ENCODE measurements at places on chromosomes 4 and X.

- no peak for DNase-seq
These were observed 222.3 kb upstream of the HDX start for GRCh38 chrX:84724576-84724975.

DNA sequence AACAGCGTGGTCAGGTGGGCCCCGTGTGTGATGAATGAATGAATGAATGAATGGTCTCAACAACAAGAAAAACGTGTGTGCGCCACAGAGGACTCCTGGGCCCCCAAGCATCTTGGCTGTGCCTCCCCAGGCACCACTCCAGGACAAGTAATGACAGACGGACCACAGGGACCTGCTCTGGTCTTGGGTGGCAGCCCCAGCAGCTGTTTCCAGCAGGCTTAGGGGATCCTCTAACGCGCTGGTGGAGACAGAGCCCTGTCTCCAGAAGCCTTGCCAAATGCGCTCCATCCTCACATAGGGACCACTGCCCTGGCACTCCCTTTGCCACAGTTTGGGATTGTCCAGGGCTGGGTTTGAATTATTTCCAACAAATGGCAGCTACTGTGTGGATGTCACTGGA lies 39.1 kb downstream of the PSAPL1 start:
- DNase-seq = no peak

DNA sequence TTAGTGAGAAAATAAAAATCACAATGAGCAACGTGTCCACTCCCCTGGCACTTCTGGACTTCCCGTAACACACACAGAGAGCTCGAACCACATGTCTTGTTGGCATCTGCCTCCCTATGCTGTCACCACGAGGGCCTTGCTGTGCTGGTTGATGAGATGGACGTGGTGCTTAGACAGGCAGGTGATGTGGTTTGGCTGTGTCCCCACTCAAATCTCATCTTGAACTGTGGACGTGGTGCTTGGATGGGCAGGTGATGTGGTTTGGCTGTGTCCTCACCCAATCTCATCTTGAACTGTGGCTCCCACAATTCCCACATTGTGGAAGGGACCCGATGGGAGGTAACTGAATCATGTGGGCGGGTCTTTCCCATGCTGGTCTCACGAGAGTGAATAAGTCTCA lies 40.0 kb downstream of the FGFRL1 start:
- DNase-seq = no peak

- no peak for DNase-seq
These were observed 347 bp downstream of the AMTN start for GRCh38 chr4:70518716-70519115.

GRCh38 chrX:153642051-153642654 lies 4.8 kb upstream of the DUSP9 start:
- DNase-seq = no peak

GRCh38 chr4:67933755-67934154 lies 29.5 kb downstream of the TMPRSS11A start:
- no peak for DNase-seq
